Effector memory CD4-positive, alpha-beta T cell (primary cell): ENCODE measurements at places on chromosomes 16 and 17.

DNA sequence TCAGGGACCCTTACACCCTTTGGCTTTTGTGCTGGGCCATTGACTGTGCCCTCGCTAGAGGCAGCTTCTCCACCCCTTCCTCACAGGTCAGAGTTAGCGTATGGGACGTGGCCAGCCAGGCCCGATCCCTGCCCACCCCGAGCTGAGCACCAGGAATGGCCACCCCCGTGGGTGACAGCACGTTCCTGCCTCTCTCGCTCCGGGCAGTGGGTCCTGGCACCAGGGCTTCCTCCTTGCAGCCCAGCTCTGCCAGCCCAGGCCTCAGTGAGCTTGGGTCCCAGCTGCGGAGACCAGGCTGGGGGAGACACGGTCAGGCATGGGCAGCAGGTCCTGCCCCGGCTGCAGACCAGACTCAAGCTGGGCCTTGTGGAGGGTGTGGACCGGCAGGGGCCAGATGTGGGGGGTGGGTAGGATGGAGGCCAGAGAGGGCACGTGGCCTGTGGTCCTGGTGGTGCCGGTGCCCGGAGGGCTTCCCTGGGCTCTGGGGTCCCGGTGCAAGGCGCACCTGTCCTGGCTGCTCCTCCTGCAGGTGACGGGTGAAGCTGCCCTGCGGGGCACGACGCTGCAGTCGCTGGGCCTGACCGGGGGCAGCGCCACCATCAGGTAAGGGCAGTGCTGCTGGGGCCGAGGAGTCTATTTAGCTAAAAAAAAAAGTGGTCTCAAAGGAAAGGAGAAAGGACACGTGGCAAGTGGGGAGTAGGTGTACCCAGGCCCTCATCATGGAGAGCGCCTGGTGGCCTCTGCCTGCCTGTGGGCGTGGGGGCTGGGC, 18.2 kb downstream of the ASPSCR1 start:
- H3K4me1 ChIP-seq: no peaks in the 10 kb centered on the region
- peaks cover 9% of the 10 kb centered on the region for H3K36me3 ChIP-seq
- H3K27ac ChIP-seq: no peak overlapping the region

DNA sequence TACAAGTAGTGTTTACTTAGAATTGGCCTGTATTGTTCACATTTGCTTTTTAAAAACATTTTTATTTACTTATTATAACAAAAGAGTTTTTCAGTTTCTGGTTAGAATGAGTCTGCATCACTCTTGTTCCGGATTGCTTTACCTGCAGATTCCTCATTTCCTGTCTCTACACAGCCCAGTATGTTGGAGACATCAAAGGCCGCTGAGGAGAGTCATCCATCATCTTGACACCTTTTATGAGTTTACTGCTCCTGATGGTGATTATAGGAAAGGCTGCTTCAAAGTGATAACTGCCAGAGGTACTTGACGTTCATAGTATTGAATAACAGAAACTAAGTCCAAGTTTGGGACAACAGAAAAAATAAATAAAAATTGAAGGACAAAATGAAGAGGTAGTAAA, 490.5 kb upstream of the CA10 start:
- no peak overlapping the region for H3K4me3 ChIP-seq
- DNase-seq: no peak
- H3K27ac ChIP-seq: no peak overlapping the region

GRCh38 chr17:74368341-74369081, 1.2 kb downstream of the GPR142 start:
- H3K27ac ChIP-seq: no peak overlapping the region
- DNase-seq: peak; percentile 67
- H3K4me1 ChIP-seq: peaks cover 15% of the 10 kb centered on the region
- no peaks in the 10 kb centered on the region for H3K36me3 ChIP-seq

GRCh38 chr17:40366076-40366860, 1.7 kb upstream of the GJD3 start:
- no peaks in the 10 kb centered on the region for H3K36me3 ChIP-seq
- peaks cover 4% of the 10 kb centered on the region for H3K4me1 ChIP-seq
- H3K4me3 ChIP-seq: no peak overlapping the region
- no peak overlapping the region for H3K27ac ChIP-seq

- H3K4me1 ChIP-seq: no peaks in the 10 kb centered on the region
- peaks cover 3% of the 10 kb centered on the region for H3K27me3 ChIP-seq
- H3K27ac ChIP-seq: no peak overlapping the region
Measured at GRCh38 chr16:49755313-49755620, 100.6 kb downstream of the ZNF423 start.

GRCh38 chr17:45914047-45914717, 19.8 kb downstream of the MAPT start:
- H3K4me1 ChIP-seq: no peaks in the 10 kb centered on the region
- DNase-seq: no peak
- H3K27ac ChIP-seq: no peak overlapping the region
- H3K4me3 ChIP-seq: no peak overlapping the region

DNA sequence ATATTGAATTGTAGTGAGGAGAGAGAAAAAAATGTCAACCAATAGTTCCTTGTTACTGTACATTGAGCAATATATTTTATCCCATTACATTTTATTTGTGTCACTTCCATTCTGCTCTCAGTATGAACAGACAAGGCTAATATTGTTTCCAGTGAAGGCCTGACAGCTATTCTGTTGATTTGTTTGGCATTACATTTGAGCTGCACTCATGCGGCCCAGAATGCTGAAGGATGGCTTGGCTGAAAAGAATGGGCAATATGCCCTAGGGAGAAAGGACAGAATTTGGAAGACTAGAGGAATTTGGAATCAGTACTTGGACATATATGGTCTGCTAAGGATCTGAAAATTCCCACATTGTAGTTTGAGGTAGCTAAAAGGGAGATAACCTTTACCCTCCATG, 1294.4 kb downstream of the CDH8 start:
- no peak overlapping the region for H3K27ac ChIP-seq
- H3K36me3 ChIP-seq: no peaks in the 10 kb centered on the region
- no peaks in the 10 kb centered on the region for H3K27me3 ChIP-seq

GRCh38 chr16:30142672-30143346, 19.8 kb upstream of the MAPK3 start:
- H3K36me3 ChIP-seq: no peaks in the 10 kb centered on the region
- no peak overlapping the region for H3K4me3 ChIP-seq
- H3K27ac ChIP-seq: no peak overlapping the region
- no peak for DNase-seq
- H3K4me1 ChIP-seq: no peaks in the 10 kb centered on the region
- no peaks in the 10 kb centered on the region for H3K27me3 ChIP-seq

DNA sequence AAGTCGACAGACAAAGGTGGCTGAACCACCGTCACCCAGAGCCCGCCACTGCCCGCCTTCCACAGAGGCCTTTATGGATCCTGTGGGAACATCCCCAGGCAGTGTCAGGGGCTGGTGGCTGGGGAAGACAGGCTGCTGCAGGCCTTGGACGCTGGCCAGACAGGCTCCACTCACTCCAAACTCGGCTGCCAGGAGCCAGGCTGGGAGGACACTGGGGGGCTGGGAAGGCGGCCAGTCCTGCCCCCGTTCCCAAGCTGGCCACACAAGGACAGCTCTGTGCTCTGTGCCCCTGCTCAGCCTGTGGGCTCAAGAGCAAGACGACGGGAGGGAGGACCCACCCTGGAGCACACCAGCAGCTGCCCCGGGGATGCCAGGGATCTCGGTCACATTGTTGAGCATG, 7.6 kb upstream of the LCAT start:
- no peaks in the 10 kb centered on the region for H3K27me3 ChIP-seq
- H3K4me3 ChIP-seq: no peak overlapping the region
- DNase-seq: no peak
- H3K27ac ChIP-seq: no peak overlapping the region

DNA sequence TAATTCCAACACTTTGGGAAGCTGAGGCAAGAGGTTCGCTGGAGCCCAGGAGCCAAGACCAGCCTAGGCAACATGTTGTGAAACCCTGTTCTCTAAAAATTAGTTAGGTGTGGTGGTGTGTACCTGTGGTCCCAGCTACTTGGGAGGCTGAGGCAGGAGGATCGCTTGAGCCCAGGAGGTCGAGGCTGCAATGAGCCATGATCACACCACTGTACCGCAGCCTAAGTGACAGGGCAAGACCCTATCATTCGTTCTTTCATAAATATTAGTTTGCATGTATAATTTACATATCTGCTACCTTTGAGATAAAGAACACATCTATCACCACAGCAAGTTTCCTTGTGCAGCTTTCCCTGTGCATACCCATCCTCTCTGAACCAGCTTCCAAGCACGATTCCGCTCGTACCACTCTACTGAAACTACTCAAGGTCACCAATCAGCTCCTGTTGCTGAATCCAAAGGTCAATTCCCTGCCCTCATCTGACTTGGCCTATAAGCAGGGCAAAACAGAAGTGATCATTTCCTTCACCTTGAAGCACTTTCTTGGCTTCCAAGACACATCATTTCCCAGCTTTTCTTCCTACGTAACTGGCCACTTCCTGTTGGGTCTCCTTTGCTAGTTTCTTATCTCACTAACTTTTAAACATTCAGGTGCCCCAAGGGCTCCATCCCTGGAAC, 49.1 kb downstream of the GRB2 start:
- no peak overlapping the region for H3K4me3 ChIP-seq
- H3K27ac ChIP-seq: no peak overlapping the region
- DNase-seq: no peak
- no peaks in the 10 kb centered on the region for H3K27me3 ChIP-seq
- no peaks in the 10 kb centered on the region for H3K36me3 ChIP-seq
